ENCODE measurements at places on chromosomes 5 and 9.

DNA sequence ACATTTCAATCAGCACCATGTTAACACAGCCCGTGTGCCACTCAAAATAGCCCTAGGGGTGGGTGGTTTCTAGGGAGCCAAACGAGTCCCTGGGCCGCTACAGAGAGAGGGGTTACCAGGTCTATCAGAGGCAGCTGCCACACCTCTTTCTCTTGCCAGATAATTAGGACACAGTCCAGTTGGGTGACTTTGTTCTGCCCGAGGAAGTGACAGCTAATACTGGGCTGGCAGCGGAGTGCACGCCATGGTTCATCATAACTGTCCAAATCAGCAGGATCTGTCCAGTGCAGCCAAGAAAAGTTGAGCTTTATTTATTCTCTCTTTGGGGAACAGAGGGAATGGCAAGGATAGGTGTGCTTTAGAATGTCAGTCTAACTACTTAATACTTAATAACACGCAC lies 583.8 kb downstream of the BRINP1 start:
- DNase-seq: no peak

GRCh38 chr5:72171667-72172066 lies 64.4 kb downstream of the MAP1B start:
- no peak for DNase-seq

GRCh38 chr5:139726248-139726647 lies 69.4 kb upstream of the PSD2 start:
- no peak for DNase-seq

GRCh38 chr9:136318111-136318775 lies 9.1 kb upstream of the GPSM1 start:
- DNase-seq: no peak

- DNase-seq: no peak
These were observed 1368.6 kb upstream of the C9orf72 start for GRCh38 chr9:28941856-28942255.

DNA sequence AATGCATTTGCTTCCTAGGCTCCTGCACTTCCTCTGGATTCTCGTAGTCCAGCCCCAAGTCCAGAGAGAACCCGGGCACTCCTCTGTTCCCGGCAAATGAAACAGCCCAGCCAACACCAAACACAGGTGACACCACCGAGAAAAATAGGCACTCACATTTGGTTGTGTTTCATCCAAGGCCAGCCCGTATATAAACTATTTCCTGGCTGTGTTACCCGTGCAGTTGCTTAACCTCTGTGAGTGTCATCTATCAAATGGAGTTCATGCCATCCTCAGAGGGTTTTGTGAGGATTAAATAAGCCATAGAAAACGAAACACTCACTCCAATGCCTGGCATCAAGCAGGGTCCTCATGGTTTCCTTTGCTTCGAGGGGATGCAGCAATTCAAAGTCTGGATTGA lies 115.2 kb downstream of the BOD1 start:
- DNase-seq: no peak

- DNase-seq: no peak
These were observed 225.9 kb downstream of the RFX3 start for GRCh38 chr9:3299872-3300271.

GRCh38 chr9:96418083-96418919 lies at the start of gene ZNF367:
ZNF367 (minus strand) TSS chr9:96418370; CDS start chr9:96418032, 338 bp downstream.
- DNase-seq: peak; percentile 99

- no peak for DNase-seq
These were observed 4.7 kb upstream of the C9orf57 start for GRCh38 chr9:72065076-72065475.

DNA sequence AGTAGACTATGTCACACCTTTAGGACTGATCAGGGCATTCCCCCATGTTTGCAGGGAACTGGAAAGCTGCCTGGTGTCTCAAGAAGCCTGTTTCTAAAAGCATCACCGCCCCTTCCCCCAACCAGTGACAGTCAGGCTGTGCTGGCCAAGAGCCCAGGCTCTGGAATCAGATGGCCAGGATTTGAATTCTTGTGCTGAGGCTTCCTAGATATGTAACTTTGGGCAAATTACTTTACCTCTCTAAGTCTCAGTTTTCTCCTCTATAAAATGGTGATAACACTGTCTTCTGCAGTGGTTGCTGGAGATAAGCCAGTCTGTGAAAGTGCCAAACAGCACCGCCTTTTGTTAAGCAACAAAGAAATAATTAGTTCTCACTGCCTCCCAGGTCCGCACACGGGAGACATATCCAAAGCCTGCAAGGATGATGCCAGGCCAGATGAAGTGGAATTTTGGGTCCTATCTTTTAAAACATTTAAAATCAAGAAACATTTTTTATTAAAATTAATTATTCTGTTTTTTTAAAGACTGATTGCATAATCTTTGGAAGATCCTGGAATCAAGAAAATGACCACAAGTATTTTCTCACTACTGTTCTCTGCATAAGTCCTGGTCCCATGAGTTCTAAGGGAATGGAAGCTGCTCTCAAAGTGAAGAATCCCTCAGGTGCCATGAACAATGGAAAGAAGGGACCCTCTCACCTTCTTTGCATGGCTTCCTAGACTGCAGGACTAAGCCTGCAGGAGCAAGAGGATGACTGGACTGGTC lies 13.9 kb downstream of the SLC31A2 start:
- DNase-seq: peak; percentile 65

GRCh38 chr5:135395866-135396265 lies 3.2 kb downstream of the MACROH2A1 start:
- no peak for DNase-seq

- no peak for DNase-seq
These were observed 327.4 kb downstream of the MARCHF11 start for GRCh38 chr5:15852217-15852616.

GRCh38 chr5:172915514-172915913 lies 43.7 kb upstream of the RPL26L1 start:
- no peak for DNase-seq

DNA sequence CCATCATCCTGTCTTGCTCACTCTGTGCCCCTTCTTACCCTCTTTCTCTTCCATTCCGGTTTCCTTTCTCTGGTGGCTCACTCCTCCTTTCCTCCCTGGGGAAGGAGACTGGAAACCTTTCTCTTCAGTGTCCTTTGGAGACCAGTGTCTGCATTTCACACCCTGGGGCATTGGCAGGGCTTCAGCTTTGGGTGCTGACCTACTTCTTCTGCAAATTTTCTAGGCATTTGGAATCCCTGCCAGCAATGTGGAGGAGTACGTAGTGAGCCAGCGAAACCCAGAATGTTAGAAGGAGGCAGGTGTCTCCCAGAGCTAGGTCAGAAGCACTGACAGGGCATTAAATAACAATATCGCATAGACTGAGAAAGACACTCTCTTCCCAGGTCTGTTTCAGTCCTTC lies 122.2 kb downstream of the SLC28A3 start:
- no peak for DNase-seq

DNA sequence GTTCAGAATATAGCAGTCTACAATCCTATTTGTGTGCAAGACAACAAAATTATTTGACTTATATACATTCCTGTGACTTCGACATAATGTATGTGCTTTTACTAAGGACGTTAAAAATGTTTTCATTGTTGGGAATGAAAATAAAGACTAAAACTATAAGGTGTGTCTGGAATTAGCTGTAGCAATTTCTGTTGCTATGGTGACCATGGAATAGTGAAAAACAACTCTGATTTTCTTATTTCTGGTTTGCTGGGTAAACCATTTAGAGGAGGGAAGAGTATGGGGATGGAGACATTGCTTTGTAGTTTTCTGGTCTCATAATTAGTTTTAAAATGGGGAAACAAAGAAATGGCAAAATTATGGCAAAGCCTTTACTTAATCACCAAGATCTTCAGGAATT lies 343.2 kb downstream of the SEMA5A start:
- DNase-seq: no peak

- no peak for DNase-seq
These were observed 300.9 kb downstream of the RFX3 start for GRCh38 chr9:3224931-3225330.

GRCh38 chr5:54639621-54640020 lies 122.1 kb downstream of the SNX18 start:
- DNase-seq: no peak

- DNase-seq: peak; percentile 78
These were observed 5.0 kb downstream of the ENTPD8 start for GRCh38 chr9:137435980-137436760.

- DNase-seq: no peak
These were observed 108.4 kb downstream of the KCNIP1 start for GRCh38 chr5:170612256-170612678.

DNA sequence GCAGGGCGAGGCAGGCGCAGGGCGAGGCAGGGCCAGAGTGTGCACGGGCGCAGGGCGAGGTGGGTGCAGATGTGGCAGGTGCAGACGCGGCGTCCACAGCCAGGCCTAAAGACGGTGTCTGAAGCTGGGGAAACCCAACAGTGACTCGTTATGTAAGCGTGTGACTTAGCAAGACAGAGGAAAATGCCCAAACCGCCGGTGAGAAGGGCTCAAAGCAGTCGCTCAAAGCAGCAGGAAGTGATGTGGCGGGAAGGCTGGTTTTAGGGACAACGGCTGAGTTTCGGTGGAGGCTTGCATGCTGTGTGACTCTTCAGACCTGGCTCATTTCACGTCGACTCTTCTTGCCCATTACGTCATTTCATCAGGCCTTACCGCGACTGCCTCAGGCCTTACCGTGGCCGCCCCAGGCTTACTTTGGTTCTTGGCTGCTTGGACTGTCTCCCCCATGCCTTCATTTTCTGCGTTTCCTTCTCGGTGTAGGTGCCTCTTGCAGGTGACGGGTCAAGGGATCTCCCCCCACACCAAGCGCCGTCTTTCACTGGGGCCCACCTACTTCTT lies 50.5 kb upstream of the EXOC3 start:
- DNase-seq: no peak

DNA sequence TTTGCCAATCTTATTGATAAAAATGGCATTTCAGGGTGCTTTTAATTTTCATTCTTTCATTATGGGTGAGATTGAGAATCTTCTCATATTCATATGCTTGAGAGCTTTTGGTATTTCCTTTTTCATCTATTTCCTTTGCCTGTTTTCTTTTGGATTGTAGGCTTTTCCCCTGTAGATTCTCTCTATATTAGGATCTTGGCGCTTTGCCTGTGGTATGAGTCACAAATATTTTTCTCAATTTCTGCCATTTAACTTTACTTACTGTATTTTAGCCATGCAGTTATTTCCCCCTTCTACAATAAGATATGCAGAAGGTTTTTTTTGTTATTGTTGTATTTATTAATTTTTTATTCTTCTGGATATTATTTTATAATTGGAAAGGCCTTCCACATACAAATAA lies 21.5 kb upstream of the KLF9 start:
- DNase-seq: no peak

DNA sequence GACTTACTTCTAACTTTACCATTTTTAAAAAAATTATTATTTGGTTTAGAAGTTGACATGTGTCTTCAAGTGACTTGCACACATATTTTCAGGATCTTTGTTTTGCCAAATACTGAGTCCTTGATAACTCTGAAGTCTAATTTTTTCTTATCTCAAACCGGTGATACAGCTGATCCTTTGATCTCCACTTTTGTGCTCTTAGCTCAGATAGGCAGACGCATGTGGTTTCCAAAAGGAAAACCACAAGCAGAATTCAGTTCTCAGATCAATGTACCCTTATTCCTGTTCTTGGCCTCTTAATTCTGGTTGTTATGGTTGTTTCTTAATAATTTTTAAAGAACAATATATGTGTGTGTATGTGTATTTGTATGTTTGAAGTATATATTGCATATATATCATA lies 238.3 kb upstream of the EDIL3 start:
- no peak for DNase-seq

DNA sequence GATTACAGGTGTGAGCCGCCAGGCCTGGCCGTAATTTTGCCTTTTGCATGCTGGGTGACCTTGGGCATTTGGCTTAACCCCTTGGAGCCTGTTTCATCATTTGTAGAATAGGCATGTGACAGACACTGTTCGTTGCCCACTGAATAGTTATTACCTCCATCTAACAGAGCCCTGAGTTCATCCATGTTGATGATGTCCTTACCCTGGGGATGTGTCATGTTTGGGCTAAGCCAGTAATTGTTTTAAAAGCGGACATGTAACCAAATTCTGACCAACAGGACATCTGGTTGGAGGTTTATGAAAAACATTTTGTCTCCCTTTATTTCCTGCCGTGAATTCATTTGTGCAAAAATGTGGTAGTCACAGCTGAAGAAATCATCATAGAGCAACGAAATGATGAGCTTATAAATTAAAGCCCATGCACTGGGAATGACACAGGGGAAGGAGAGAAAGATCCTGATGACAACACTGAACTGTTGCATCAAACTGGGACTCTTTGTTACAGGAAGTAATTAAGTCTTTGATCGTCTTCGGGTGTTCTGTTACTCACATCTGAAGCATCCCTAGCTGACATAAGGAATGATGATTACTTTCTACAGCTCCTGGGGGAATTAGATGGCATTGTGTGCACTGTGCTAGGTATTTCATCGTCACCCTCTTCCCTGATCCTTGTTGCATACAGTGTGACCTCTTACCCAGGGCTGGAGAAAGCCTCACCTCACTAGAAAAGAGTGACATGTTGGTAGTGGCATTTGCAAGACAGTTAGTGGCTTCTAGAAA lies 117.8 kb downstream of the FGF18 start:
- no peak for DNase-seq

DNA sequence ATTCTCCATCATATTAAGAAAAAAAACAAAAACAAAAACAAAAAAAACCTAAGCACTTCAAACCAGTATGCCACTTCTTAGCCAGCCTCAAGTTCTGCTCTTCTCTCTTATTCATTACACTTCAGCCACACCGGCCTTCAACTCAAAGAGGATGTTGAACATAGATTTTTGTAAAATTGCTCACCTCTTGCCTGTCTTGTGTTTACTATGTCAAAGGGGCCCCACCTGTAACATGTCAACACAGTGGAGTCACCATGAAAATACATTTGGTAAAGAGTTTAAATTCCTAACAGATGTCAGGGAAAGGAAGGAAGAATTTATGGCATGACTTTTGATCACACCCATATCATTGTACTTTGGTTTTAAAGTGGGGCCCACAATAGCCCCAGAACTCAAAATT lies 121.1 kb upstream of the GHR start:
- DNase-seq: no peak

GRCh38 chr5:133406977-133407632 lies 205.2 kb downstream of the FSTL4 start:
- DNase-seq: no peak

DNA sequence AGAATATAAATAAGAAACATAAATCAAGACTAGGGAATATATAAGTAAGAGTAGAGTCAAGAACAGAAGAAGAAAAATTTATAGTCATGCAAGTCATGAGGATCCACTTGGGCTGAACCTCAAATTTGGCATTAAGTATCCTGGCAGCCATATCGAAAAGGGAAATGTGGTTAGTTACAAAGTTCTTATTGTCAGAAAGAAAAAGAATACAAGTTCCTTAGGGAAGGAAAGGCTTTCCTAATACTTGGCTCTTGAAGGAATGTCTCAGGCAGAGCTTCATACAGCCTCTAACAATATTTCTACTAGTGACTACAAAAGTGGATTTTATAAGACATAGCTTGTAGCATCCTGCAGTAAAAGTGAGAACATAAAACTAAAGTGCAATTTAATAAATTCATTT lies 45.4 kb downstream of the TMEM252 start:
- DNase-seq: no peak

DNA sequence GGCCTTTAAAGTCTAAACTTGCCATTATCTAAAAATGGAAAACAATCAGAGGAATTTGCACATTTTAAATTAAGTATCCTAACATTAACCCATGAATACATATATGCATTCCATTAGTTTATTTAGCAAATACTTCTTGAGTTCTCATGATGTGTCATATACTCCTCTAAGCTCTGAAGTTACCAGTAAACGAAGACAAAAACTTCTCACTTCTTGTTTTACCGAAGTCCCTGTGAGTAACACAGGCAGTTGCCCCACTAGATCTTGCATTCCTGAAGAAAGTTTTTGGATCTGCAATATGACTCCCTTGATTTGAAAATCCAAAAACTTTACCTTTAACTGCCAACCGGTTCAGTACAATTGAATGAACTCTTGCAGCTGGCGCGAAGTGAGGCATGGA lies 439.0 kb upstream of the MPDZ start:
- DNase-seq: no peak

Data from tibial artery (tissue), 4 donors.